ENCODE measurements at places on chromosomes 3 and 15.

GRCh38 chr3:46900007-46900292 lies 22.4 kb downstream of the PTH1R start:
- DNase-seq = no peak

DNA sequence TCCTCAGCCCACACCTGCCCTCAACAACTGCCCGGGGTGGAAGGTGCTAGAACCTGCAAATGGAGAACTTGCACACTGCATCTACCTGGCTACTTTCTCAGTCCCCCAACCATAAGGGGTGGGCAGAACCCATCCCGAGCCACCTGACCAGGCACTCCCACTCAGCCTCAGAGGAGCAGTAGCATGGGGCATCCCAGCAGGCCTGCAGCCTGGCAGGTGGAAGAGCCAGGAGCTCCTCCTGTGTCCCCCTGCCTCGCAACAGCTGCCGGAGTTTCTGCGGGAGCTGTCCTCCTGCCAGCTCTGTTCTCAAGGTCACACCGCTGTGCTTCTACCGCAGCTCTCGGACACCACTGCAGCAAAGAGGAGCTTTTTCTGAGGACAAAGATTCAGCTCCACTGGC lies 27.5 kb downstream of the RAB6B start:
- no peak for DNase-seq

DNA sequence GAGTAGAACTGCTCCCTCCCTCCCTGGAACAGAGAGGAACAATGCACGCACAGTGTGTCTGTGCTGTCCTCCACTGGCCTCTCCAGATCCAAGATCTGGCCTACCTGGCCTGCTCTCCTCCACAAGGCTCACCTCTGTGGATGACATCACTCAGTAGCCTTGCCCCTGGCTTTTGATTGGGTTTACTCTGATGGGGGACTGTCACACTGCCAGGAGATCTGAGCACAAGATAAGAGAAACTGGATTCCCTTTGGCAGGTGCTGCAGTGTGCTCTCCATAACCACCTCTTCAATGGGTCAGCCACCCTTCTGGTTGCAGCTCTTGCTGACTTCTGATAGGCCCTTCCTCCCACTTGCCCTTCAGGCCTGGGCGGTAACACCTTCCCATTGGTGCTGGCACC lies 22.6 kb upstream of the ANO10 start:
- no peak for DNase-seq

DNA sequence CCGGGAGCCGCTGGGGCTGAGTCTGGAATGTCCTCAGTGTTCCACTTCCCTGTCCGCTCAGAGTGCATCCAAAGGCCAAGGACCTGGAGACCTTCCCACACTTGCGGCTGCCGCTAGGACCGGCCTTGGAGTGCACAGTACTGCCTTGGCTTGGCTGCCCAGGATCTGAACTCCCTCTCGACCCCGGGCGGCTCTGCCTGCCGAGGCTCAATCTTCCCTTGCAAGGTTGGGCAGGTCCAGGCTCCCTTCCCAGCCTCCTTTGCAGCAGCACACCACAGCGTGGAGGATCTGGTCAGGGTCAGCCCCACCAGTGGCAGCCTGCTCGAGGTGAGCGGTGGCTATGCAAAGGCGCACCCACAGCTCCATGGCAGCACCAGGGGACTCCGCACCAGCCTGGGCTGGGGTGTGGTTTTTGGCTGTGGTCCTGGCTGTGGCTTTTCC lies 69.2 kb downstream of the PLXNA1 start:
- no peak for DNase-seq

DNA sequence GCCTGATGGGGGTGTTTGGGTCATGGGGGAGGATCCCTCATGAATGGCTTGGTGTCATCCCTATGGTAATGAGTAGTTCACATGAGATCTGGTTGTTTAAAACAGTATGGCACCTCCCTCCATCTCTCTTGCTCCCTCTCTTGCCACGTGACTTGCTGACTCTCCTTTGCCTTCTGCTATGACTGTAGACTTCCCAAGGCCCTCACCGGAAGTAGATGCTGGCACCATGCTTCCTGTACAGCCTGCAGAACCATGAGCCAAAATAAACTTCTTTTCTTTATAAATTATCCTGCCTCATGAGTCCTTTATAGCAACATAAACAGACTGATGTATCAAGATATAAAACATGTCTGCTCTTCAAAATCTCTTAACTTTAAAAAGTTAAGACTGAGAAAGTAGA lies 96.1 kb downstream of the TFDP2 start:
- no peak for DNase-seq

DNA sequence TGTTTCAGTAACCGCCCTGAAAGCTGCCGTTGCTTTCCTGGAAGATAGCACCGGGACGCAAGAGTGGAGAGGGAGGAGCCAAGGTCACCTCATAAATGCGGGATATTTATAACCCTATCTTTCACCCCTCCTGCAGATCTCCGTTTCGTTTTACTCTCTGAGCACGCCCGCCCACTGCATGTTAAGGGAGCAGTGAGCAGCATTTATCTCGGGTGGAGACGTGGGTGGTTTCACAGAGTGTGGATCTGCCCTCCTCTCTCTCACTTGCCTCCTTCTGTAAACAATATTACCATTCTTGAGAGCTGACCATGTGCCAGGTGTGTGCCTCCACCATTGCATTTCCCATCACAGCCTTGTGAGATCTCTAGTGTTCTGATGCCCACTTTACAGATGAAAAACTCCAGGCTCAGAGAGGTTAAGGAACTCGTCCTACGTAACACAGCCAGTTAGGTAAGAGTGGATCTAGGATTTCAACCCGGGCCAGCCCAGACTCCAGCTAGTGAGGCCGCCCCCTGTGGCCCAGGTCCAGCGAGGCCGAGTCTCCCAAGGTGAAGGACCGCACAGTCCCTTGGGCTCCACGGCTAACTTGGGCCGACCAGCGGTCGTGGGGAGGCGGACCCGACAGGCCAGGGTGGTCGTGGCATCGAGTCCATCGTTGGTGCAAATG lies 16.9 kb upstream of the SEMA4B start:
- DNase-seq = no peak

- no peak for DNase-seq
Measured at GRCh38 chr15:68302729-68303128, 25.2 kb downstream of the FEM1B start.

GRCh38 chr15:89119489-89120478 lies 31.5 kb downstream of the ABHD2 start:
- no peak for DNase-seq

GRCh38 chr15:63611177-63611576 lies 14.0 kb downstream of the FBXL22 start:
- no peak for DNase-seq

DNA sequence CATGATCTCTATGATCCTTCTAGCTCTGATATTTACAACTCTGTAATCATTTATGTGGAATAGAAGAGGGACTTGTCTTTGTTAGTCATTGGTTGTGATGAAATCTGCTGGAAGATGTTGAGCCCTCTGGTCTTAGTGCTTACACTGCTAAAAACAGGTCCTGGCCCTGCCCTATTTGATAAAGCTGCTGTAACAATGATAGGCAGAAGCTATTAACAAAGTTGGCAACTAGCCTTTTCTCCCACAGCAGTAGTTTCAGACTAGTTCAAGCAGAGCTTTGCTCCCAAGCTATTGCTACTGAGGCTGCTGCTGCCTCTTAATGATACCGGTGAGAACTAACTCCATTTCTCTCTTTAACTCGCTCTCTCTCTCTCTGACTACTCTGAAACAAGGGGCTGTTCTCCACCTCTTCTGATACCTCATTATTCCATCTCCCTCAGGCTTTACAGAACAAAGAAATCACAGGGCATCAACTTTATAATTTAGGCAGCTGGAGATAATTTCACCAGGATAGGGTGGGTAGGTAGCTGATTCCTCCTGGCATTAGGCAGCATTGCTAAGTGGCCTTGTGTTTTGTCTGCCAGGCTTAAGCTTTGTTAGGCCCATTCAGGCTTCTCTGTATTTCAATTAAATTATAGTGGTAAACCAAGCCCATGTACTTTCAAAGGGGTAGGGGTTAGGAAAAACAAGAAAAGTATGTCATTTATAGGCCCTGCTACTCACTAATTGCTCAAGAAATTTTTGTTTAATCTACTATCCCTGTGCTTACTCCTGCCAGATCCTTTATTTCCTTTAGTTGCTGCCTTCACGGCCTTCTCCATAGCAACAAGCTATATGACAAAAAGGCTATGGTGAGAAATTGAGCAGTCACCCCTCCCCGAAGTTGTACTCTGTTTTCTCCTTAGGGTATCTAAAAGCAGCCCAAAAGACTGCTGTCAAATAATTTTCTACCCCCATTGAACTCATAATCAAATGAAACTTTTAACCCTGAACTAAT lies 139.6 kb downstream of the RBPMS2 start:
- DNase-seq = no peak

DNA sequence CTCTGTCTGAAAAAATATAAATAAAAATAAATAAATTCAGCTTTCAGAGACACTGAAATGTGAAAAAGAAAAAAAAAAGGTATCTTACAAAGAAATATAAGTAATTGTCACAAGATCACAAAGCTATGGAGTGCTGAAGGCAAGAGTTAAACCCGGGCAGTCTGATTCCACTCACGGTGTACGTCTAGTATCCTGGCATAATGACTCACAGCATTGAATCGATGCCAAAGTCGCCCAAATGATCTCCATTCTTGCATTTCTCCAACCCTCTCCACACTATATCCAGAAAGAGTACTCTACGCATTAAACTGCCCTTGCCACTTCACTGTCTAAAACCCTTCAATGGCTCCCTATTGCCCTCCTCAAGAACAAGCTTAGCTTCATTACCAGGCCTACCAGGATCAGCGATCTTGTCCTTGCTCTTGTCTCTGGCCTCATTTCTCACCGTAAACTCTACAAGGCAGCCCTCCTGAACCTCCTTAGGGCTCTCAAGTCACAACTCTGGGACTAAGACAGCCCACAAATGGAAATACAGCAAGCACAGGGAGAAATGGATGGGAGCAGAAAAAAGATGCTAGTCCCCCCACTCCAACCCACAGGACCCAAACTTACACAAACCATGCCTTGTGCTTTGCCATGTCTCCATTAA lies 7.7 kb downstream of the SUCLG2 start:
- no peak for DNase-seq

DNA sequence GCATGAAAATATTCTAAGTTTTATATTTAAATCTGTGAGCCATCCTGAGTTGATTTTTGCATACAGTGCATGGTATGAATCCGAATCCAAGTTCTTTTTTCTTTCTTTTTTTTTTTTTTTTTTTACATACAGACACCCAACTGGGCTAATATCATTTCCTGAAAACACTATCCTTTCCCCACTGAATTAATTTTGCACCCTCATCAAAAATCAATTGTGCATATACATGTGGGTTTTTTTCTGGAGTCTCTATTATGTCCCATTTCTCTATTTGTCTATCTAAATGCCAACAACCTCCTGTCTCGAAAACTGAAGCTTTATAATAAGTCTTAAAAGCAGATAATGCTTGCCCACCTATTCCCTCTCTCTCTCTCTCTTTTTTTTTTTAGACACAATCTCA lies 5.9 kb upstream of the ABI3BP start:
- no peak for DNase-seq

GRCh38 chr15:81270188-81270587 lies 53.8 kb downstream of the STARD5 start:
- no peak for DNase-seq

Measured in GF-D8 (cell line).